ENCODE measurements at places on chromosomes 11 and 22.

- DNase-seq: no peak
Measured at GRCh38 chr22:19180740-19181410, 2.3 kb upstream of the SLC25A1 start.

- DNase-seq: no peak
Measured at GRCh38 chr11:11468954-11469353, 115.9 kb upstream of the CSNK2A3 start.

GRCh38 chr11:125226031-125226430 lies 61.5 kb downstream of the PKNOX2 start:
- DNase-seq: no peak

GRCh38 chr11:64048042-64048854 lies 12.5 kb downstream of the FLRT1 start:
- DNase-seq: no peak

GRCh38 chr11:353179-353873 lies 16.0 kb upstream of the B4GALNT4 start:
- no peak for DNase-seq

- DNase-seq: no peak
Measured at GRCh38 chr22:50443801-50444625, 30.8 kb downstream of the SBF1 start.

DNA sequence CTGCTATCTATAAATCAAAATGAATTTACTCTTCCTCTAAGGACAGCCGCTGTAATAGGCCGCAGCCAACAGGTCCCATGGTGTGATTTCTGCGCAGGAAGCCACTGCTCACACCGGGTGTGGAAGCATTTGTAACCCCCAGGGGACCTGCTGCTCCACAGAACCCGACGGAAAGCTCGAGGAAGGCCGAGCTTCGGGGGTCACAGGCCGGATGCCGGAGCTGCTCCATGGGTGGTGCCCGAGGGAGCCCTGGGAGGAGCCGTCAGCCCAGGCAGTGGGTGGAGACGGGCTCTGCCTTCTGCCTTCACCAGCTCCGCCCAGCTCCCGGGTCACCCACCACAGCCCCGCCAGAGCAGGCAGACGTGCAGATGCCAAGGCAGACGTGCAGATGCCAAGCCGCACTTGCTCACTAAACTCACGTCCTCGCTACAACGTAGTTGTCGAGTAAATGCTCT lies 63.5 kb downstream of the BRD1 start:
- no peak for DNase-seq

- DNase-seq: no peak
Measured at GRCh38 chr11:36306888-36307287, 10.8 kb downstream of the PRR5L start.

GRCh38 chr11:126284829-126285228 lies 1.9 kb downstream of the TIRAP start:
- DNase-seq: peak; percentile 90

- DNase-seq: no peak
Measured at GRCh38 chr11:128653801-128654231, 40.1 kb upstream of the FLI1 start.

DNA sequence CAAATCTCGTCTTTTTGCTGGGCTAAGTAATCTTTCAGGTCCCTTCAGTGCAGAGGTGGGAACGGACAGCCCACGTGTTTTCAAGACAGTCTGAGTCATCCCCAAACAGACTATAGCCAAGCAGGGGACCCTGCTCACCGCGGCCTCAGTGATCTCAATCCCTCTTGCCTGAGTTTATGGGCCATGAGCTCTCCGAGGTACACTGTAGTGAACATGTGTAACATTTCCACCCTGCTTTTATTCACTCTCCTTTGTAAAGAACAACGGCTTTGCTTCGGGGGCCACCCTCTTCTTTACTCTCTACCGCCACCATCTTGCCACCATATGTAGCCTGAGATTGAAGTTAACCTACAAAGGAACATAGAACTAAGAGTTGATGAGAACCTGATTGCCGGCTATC lies 11.5 kb upstream of the KCTD14 start:
- DNase-seq: no peak

DNA sequence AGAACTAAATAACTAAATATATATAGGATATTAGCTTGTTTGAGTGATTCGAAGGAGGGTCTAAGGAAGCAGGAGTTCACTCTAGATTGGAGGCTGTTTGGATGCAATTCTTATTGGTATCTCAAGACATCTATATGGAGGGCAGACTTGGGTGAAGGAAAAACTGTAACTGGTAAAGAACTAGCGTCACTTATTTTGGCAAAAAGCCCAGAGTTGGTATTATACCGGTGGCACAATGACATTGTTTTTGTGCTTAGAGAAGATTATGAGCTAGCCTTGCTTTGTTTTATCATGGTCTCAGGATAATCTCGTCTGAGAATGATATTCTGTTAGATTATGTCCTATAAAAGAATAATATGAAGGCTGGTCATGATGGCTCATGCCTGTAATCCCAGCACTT lies 6.0 kb upstream of the SLC35F2 start:
- DNase-seq: no peak

- DNase-seq: no peak
Measured at GRCh38 chr22:32684148-32684821, 117.2 kb upstream of the TIMP3 start.

GRCh38 chr11:10666556-10667520 lies 26.7 kb downstream of the IRAG1 start:
- no peak for DNase-seq

GRCh38 chr11:76148941-76149613 lies 57.2 kb downstream of the WNT11 start:
- DNase-seq: no peak

DNA sequence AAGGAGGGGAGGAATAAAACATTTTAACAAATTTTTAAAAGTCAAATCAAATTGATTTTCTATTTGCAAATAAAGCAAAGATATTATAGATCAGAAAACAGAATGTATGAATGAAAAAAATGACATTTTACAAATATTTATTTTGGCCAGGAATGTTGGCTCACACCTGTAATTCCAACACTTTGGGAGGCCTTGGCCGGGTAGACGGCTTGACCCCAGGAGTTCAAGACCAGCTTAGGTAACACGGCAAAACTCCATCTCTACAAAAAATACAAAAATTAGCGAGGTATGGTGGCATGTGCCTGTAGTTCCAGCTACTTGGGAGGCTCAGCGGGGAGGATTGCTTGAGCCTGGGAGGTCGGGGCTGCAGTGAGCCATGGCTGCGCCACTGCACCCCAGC lies 18.2 kb downstream of the THAP12 start:
- DNase-seq: no peak

DNA sequence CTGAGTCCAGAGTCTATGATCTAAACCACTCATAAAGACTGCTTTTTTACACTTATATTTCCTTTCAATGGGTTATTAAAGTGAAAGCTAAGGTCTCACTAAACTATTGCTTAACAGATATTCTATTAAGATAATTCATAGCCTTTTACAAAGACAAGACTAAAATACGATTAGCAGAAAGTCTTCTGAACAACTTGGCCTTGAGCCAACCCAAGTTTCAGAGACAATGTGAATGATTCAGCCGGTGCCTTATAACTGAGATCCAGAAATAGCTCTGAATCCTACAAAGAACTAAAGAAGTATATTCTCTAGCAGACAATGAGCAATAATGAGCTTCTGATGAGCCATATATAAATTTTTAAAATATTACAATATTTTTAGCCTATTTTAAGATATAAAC lies 41.5 kb upstream of the CARD18 start:
- no peak for DNase-seq

- DNase-seq: peak; percentile 66
Measured at GRCh38 chr11:130314184-130314749, 450 bp downstream of the ZBTB44 start.

GRCh38 chr11:60762851-60763691 lies 6.4 kb downstream of the MS4A15 start:
- no peak for DNase-seq

- DNase-seq: no peak
Measured at GRCh38 chr11:27179334-27179733, 138.7 kb downstream of the BBOX1 start.

- DNase-seq: no peak
Measured at GRCh38 chr11:79922641-79923040, 481.8 kb upstream of the TENM4 start.

GRCh38 chr11:99911116-99911515 lies 776.0 kb upstream of the ARHGAP42 start:
- DNase-seq: no peak

DNA sequence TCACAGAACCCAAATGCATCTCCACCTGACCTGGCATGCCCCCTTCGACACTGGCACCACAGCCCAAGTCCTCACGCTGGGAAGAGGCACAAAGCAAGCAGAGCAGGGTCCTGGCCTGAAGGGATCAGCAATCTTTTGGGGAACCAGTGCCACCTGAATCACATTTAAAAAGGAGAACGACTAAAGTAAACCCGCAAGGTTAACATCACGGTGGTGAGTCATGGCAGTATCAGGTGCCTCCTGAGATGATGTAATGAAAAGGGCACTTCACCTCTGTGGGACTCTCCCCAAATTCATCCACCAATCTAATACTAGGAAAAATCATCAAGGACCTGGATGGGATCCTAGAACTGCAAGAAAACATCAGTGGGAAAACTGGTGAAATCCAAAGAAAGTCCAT lies 44.9 kb downstream of the PACSIN2 start:
- no peak for DNase-seq

GRCh38 chr11:112795142-112795815 lies 165.9 kb upstream of the NCAM1 start:
- DNase-seq: peak; percentile 23

DNA sequence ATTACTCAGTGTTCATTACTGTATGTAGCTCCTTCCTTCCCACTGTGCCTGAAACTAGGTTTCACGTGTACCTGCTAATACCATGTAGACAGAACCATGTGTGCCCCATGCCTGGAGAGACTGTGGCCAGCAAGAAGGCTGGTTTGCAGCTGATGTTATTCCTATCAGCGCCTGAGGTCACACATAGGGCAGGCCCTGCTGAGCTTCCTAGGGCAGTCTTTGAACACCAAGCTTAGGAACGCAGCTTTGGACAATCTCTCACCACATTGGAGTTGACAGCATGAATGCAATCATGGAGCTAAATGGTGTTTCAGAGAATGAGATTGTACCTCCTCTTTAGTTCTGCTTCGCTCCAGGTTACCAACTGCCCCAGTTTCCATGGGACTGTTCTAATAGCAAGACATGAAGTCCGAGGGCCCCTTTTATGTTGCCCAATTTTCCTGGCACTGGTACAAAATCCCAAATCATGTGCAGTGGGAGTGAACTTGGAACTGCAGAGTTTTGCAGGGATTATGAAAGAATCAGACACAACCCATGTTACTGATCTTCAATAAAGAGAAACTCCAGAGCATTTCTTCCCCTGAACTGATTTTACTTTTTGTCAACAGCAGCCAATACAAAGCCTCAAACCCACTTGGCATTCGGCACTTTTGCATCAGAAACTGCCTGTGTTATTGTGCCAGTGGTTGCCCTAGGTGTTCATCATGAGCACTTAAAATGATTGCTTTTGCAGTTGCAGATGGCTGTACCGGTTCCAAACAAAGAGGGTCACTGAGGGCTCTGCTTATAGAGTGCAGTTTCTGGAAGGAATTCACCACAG lies 154.2 kb upstream of the TTC12 start:
- DNase-seq: no peak

DNA sequence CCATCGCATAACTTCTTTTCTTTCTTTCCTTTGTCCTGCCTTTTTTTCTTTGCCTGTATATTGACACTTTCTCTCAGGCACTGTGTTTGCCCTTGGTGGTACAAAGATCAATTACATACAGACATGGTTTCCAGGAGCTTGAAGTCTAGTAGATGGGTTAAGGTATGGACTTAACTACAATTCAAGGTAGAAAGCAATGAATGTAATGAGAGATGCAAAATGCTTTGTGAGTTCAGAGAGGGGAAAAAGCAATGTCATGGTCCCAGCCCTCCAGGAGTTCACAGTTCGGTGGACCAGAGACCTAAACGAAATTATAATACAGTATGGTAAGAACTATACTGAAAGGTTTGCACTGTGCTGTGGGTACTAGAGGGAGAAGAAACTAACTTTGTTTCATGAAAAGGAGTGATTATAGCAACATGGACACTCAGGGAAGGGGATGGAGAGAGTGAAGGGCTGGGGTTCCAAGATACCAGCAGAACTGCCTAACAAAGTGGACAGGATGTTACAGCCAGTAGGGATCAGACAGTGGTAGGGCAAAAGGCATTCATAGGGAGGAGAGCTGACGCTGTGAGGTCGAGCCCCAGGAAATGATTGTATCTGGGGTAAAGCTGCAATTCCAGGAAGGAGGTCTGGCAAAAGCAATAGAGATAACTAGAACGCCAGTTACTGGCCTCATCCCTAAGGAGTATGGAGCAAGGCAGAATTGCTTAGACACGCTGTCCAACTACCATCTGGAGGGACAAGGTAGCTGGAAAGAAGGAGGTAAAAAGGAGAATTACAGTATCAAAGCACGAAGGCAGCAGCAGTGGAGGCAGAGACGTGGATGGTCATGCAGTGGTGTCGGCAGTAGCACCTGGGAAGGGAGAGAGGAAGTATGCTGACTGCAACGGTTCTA lies 158.3 kb upstream of the MTMR2 start:
- no peak for DNase-seq

GRCh38 chr11:34224434-34224966 lies 119.1 kb downstream of the NAT10 start:
- no peak for DNase-seq

DNA sequence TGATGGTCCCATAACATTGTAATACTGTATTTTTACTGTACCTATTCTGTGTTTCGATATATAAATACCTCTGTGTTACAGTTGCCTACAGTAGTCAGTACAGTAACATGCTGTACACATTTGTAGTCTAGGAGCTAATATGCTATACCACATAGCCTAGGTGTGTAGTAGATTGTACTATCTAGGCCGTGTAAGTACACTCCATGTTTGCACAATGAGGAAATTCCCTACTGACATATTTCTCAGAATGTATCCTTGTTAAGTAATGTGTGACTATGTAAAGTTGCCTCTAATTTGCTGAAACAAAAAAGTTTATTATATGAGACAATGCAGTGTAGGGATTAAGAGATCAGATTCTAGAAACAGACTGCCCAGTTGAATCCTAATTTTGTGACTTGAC lies 21.3 kb downstream of the CAPRIN1 start:
- DNase-seq: no peak

DNA sequence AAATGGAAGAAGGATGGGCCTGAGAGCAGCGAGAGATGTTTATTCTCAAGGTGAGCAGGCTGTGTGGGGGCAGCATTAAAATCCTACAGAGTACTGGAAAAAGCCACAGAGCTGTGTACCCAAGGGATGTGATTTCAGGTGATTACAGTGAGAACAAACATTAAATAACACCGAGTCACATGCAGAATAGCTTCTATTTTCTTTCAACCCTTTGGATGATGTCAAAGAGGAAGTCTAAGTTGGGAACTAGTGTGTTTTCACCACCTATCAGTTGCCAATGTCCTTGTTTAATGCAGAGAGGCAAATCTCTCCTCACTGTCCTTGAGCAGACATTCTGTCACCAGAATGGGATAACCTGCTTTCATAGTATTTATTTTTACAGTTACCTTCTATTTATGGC lies 379.6 kb upstream of the NARS2 start:
- no peak for DNase-seq

- no peak for DNase-seq
Measured at GRCh38 chr11:65560555-65561418, 2.6 kb upstream of the LTBP3 start.

- DNase-seq: no peak
Measured at GRCh38 chr11:114386545-114386944, 13.8 kb downstream of the C11orf71 start.

- DNase-seq: no peak
Measured at GRCh38 chr11:115458877-115459276, 45.3 kb downstream of the CADM1 start.

All from stimulated activated CD4-positive, alpha-beta T cell treated with anti-CD3 and anti-CD28 coated beads, Interleukin-2, amount 100 ng/mL, for 24 hours (primary cell).